Activated CD8-positive, alpha-beta T cell treated with anti-CD3 and anti-CD28 coated beads, Interleukin-2, amount 10 ng/mL, durations not matched to agents 7 days and 5 days (primary cell): ENCODE measurements at places on chromosomes 6 and 20. TPM values are rescaled to one million over a fixed set of nuclear protein-coding genes. Genes with fewer than 3 reads are reported as not detected.

EPM2A gene
- total RNA-seq: 7.5 TPM

PDYN gene
- total RNA-seq: not detected

TRAPPC3L gene
- total RNA-seq: not detected

KLC4 gene
- total RNA-seq: 11.1 TPM

CLIC5 gene
- 2.2 TPM for total RNA-seq

SYCP2L gene
- total RNA-seq: not detected

PLTP gene
- total RNA-seq: 2.2 TPM

STMND1 gene
- not detected for total RNA-seq

PRRT1 gene
- total RNA-seq: 0.37 TPM

C6orf52 gene
- total RNA-seq: 2.9 TPM

UNC5CL gene
- 1.1 TPM for total RNA-seq

SULF2 gene
- total RNA-seq: 0.70 TPM

PXMP4 gene
- 17.7 TPM for total RNA-seq

TENT5A gene
- total RNA-seq: 1.7 TPM

PPIL6 gene
- total RNA-seq: not detected

ZNF76 gene
- total RNA-seq: 41.6 TPM

IL20RA gene
- not detected for total RNA-seq

PMEPA1 gene
- 0.37 TPM for total RNA-seq

SAPCD1 gene
- 14.3 TPM for total RNA-seq

BANF2 gene
- total RNA-seq: not detected

EFCAB8 gene
- total RNA-seq: 1.5 TPM

C20orf96 gene
- 6.8 TPM for total RNA-seq

EPHA7 gene
- total RNA-seq: not detected

MED23 gene
- 26.1 TPM for total RNA-seq

WFDC5 gene
- total RNA-seq: not detected

ELOVL4 gene
- 0.74 TPM for total RNA-seq

SOX18 gene
- 0.13 TPM for total RNA-seq
